ENCODE measurements at places on chromosomes 13 and 19.

DNA sequence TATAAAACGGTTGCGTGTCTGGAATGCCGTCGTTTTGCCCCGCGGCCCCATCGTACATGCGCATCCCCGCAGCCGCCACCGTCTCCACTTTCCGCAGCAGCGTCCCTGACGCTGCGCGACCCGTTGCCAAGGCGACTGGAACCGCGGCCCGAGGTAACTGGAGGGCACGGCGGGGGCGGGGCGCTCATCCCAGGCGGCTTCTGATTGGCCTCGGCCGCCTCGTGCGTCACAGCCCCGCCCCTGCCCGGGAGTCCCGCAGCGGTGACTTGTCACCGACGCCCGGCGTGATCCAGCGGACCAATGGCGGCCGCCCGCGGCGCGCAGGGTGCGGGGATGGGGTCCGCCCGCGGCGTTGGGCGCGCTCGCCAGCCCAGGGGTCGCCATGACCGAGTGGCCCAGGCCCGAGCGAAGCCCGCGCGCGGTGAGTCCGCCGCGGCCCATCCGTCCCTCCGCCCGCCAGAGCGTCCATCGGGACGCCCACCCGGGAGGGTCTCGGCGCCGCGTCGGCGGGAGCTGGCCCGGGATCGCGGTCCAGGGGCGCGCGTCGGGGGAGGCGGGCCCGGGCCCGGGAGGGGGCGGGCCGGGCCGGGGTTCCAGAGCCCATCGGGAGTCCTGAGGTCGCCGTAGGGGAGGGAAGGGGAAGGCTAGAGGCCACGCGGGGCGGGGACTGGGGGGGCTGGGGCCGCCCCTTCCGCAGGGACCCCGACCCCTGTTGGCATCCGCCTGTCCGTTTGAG is at the start of gene ZSCAN1:
Gene ZSCAN1 (plus strand): TSS at position 285 of the 736 bp plus-strand sequence. CDS start 3,812 bp downstream, outside the sequence.
- DNase-seq = no peak

DNA sequence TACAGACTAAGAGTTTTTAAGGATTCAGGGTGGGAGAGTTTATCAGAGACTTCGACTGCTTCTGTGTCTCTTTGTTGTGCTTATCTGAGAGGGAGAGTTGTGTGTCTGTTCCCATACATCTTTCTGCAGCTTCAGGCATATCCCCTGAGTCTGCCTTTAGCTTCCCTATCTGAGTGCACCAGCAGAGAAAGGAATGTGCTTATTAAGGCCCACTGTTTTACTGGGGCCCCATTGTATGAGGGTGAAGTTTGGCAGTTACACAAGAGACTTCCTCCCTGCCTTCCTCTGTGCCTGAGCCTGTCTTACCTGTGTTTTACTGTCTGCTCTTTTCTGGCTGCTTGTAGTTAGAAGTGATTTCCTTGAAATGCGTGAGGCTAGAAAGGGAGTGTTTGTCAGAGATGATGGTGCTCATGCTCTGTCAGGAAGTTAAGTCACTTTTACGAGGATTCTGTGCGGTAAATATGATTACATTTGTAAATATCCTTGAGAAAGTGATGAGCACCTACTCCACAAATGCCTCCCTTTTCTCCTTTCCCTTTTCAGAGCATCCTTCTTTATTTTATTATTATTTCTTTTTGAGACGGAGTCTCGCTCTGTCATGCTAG is 1228.9 kb upstream of the MIR17HG start:
- DNase-seq = no peak

- no peak for DNase-seq
These were observed 1.7 kb upstream of the SLC10A2 start for GRCh38 chr13:103067751-103068555.

DNA sequence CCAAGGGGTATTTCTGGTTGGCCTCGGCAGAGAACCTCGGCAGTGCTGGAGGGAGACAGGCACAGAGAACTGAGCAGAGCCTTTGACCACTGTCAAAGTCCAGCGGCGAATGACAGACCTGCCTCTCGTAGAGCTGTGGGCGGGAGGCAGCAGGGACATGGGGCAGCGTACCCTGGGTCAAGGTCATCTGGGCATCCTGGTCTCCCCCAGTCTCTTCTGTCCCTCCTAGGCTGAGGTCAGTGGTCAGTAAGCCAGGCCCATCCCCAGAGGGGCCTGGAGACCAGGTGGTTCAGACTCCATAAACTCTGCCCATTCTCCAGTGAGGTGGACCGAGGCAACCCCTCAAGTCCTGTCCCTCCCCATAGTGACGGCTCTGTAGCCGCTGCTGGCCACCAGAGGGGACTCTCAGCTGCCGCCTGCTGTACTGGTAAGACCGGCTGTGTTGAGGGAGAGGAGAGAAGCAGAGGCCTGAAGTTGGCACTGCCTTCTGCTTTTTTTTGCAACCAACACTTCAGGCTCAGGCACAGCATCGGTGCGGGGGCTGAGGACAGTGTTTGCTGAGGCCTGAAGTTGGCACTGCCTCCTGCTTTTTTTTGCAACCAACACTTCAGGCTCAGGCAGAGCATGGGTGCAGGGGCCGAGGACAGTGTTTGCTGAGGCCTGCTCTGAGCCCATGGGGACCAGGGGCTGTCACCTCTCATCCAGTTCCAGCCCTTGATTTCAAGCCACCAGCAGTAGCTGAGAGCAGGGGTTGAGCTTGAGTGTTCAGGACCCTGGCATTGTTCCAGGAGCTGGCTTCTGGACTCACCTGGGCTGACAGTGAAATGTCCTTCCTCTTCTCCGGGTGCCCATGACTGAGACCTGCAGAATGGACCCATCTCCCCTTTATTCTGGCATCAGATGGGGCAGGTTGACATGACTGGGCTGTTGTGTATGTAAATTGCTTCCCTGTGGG is at the start of gene PGLYRP2:
Gene PGLYRP2 (minus strand): TSS at position 111 of the 955 bp plus-strand sequence. CDS start 130 bp downstream, outside the sequence.
- DNase-seq = no peak

- no peak for DNase-seq
These were observed 333.9 kb downstream of the UQCRFS1 start for GRCh38 chr19:28878862-28879566.

- DNase-seq = no peak
These were observed 6.6 kb downstream of the PODNL1 start for GRCh38 chr19:13931391-13932148.

DNA sequence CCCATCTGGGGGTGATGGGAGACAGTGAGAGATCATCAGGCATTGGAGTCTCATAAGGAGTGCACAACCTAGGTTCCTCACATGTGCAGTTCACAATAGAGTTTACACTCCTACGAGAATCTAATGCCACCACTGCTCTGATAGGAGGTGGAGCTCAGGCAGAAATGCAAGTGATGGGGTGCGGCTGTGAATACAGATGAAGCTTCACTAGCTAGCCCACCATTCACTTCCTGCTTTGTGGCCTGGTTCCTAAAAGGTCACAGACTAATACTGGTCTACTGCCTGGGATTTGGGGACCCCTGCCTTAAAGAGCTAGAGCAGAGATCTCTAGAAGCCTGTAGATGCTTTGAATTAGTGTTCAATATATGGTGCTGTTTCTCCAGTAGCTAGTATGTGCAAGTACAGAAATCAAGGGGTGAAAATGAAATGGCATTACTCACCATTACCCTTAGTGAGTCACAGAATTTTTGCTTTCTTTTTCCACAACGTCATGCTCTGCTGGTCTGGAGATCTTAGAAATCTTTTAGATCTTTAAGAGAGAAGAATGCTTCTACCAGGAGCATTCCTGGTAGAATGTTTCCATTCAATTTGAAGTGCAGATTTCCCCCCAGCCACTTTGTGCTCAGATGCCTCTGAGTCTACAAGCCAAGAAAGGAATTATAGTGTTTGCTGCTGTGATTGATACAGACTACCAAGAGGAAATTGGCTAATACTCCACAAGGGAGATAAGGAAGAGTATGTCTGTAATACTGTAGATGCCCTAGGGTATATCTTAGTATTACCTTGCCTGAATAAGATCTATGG is 2301.2 kb downstream of the PCDH9 start:
- DNase-seq = no peak

- no peak for DNase-seq
These were observed 78.6 kb upstream of the DOCK9 start for GRCh38 chr13:99056381-99057014.

GRCh38 chr13:84658491-84659358 is 776.5 kb upstream of the SLITRK1 start:
- no peak for DNase-seq

DNA sequence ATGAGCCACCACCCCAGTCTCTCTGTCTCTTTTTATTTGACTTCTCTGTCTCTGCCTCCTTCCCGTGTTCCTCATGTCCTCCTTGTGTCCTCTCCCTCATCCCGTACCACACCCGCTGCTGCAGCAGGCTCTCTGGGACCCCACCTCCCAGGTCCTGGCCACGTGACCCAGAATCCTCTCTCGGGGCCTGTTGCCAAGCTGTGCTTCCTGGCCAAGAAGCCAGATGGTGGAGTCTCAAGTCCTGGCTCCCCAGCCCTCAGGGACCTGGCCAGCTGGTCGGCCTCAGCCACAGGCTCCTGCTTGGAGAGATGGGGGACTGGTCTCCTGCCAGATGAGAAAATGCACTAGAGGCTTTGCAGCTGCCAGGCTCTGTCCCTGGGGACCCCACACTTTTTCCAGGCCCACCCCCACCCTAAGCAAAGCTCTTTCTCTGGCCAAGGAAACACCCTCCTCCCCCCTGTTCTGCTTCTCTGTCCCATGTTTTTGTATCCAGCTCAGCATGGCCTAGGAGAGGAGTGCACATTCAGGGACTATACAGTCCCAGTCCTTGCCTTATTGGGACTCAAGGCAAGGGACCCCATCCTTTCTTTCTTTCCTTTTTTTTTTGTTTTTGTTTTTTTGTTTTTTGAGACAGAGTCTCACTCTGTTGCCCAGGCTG is 34.3 kb upstream of the SHKBP1 start:
- no peak for DNase-seq
